ENCODE measurements at places on chromosomes 2 and 18. TPM values are rescaled to one million over a fixed set of nuclear protein-coding genes. Genes with fewer than 3 reads are reported as not detected.

DNA sequence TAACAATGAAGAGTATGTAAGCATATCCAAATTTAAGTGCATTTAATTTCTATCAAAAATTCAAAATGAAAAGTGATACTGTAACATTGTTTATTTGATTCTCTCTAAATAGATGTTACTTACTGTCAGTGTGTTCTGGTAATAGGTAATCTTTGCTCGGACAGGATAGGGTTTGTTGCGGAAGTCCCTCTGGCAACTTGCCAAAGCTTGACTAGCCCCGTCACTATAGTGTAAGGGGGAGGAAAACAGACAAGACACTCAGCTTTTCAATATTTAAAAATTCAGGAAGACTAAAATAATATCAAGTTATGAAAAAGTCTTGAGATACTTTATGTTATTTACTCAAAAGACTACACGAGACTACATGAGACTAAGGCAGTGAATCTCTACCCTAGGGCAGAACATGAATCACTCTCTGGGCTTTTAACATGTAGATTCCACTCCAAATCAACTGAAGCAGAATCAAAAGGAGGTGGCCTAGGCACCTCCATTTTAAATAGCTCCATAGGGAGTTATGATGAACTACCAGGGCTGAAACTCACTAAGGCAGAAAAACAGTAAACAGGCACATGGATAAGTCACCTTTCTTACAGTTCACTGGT is 5.9 kb downstream of the LMAN1 start:
- H3K4me1 ChIP-seq: no peaks in the 10 kb centered on the region
- H3K36me3 ChIP-seq: peaks cover 5% of the 10 kb centered on the region
- no peaks in the 10 kb centered on the region for H3K27me3 ChIP-seq

GRCh38 chr2:241925821-241926441 is 56.4 kb downstream of the RTP5 start:
- no peak overlapping the region for H3K27ac ChIP-seq
- no peak overlapping the region for H3K4me3 ChIP-seq
- DNase-seq: no peak
- no peaks in the 10 kb centered on the region for H3K27me3 ChIP-seq

GRCh38 chr2:1830936-1831619 is 86.8 kb upstream of the PXDN start:
- no peak overlapping the region for H3K4me3 ChIP-seq
- no peaks in the 10 kb centered on the region for H3K4me1 ChIP-seq
- peak; percentile 70 for DNase-seq
- H3K36me3 ChIP-seq: no peaks in the 10 kb centered on the region
- no peaks in the 10 kb centered on the region for H3K27me3 ChIP-seq

DNA sequence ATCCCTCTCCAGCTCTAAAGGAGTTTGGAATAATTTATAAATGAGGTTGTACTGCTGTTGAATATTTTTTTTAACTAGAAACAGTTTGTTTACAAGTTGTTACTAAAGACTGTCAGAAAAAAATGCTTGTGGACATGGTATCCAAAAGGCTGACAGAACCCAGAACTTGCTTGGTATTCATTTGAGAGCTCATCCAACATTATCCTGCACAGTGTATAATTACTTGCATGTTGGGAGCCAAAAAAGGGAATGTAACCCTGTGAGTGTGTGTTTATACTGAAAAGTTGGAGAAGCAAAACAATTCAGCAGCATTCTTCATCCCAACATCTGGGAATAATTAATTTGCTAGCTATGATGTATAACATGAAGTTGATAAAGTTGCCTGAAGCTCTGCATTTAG is 42.1 kb upstream of the EHBP1 start:
- peaks cover 9% of the 10 kb centered on the region for H3K4me1 ChIP-seq
- DNase-seq: no peak
- no peak overlapping the region for H3K4me3 ChIP-seq
- no peaks in the 10 kb centered on the region for H3K36me3 ChIP-seq
- H3K27ac ChIP-seq: no peak overlapping the region
- no peaks in the 10 kb centered on the region for H3K27me3 ChIP-seq

NFATC1 gene
- 37.2 TPM for total RNA-seq

Data from aorta (tissue), 5 donors.